ENCODE measurements at places on chromosomes 12 and 14.

GRCh38 chr12:69738351-69739286, at the start of gene RAB3IP:
TSS of gene RAB3IP (plus strand) at chr12:69738860. CDS start at chr12:69755409, 16,549 bp downstream.
- DNase-seq = peak; percentile 87

GRCh38 chr12:6052940-6053329, 71.5 kb downstream of the VWF start:
- DNase-seq = no peak

- DNase-seq = peak; percentile 63
These were observed 238.9 kb downstream of the CHST11 start for GRCh38 chr12:104695453-104696148.

DNA sequence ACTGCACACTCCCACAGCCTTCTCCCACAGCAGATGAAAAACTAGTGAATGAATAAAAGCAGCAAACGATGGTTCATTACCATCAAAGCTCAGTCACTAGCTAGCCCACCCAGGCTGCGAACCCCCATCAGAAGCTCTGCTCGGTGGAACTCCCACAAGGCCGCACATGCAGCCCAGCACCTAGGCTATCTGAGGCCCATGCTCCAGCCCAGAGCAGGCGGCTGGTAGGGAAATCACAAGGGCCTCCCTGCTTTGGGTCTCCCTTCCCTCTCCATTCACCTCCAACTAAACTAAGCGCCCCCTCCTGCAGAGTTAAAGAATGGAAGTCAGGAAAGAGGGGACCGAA, 69.0 kb downstream of the ITPK1 start:
- DNase-seq = no peak

Measured in hematopoietic multipotent progenitor cell treated with erythropoietin and hydrocortisone succinate and interleukin-3 and kit ligand, for 6 days (in vitro differentiated cells).